GM23248 (cell line): ENCODE measurements at places on chromosomes 1 and 21. TPM values are rescaled to one million over a fixed set of nuclear protein-coding genes. Genes with fewer than 3 reads are reported as not detected.

Gene REN
- total RNA-seq, result not detected in 2 replicates

Gene AADACL4
- not detected in 2 replicates for total RNA-seq

Gene SPATC1L
- total RNA-seq, result 5.2 and 5.3 TPM in 2 replicates

Gene KLF17
- total RNA-seq, result 0.11 and 0.13 TPM in 2 replicates

Gene PRAMEF17
- total RNA-seq, result not detected in 2 replicates

Gene MIXL1
- total RNA-seq, result not detected in 2 replicates

Gene CELA2A
- not detected in 2 replicates for total RNA-seq

Gene JTB
- 189 and 242 TPM in 2 replicates for total RNA-seq

Gene GPR25
- not detected in 2 replicates for total RNA-seq

Gene VCAM1
- total RNA-seq, result 1.4 and 3.8 TPM in 2 replicates

Gene KRTAP7-1
- total RNA-seq, result not detected in 2 replicates

Gene SDF4
- 214 and 216 TPM in 2 replicates for total RNA-seq

Gene UBE2G2
- total RNA-seq, result 39.1 and 48.6 TPM in 2 replicates

Gene MARK1
- total RNA-seq, result under 0.01 and 0.65 TPM in 2 replicates

Gene PTPRU
- total RNA-seq, result 16.8 and 18.0 TPM in 2 replicates

Gene SLFNL1
- total RNA-seq, result 0.11 TPM in 1 of 2 replicates, not detected in the other

Gene PSMG1
- 40.7 and 64.7 TPM in 2 replicates for total RNA-seq

Gene FCRL5
- total RNA-seq, result not detected in 2 replicates

Gene TNFRSF18
- total RNA-seq, result not detected in 2 replicates

Gene ITGB2
- 1.3 and 2.1 TPM in 2 replicates for total RNA-seq

Gene DARS2
- 12.1 and 14.5 TPM in 2 replicates for total RNA-seq

Gene DMRTA2
- not detected in 2 replicates for total RNA-seq
